ENCODE measurements at places on chromosomes 11 and 22.
A peak's percentile ranks its signal among the peaks of the same experiment; 100 is the strongest.

GRCh38 chr11:69295079-69295994 lies 1.4 kb downstream of the MYEOV start:
- DNase-seq = no peak

- no peak for DNase-seq
These were observed 6.1 kb downstream of the MPZL3 start for GRCh38 chr11:118245936-118246562.

- no peak for DNase-seq
These were observed 7.0 kb upstream of the GAB2 start for GRCh38 chr11:78424334-78425270.

- DNase-seq = no peak
These were observed 5.9 kb downstream of the LRRC32 start for GRCh38 chr11:76664578-76665061.

GRCh38 chr11:1444823-1445422 lies 41.7 kb downstream of the MOB2 start:
- DNase-seq = no peak

DNA sequence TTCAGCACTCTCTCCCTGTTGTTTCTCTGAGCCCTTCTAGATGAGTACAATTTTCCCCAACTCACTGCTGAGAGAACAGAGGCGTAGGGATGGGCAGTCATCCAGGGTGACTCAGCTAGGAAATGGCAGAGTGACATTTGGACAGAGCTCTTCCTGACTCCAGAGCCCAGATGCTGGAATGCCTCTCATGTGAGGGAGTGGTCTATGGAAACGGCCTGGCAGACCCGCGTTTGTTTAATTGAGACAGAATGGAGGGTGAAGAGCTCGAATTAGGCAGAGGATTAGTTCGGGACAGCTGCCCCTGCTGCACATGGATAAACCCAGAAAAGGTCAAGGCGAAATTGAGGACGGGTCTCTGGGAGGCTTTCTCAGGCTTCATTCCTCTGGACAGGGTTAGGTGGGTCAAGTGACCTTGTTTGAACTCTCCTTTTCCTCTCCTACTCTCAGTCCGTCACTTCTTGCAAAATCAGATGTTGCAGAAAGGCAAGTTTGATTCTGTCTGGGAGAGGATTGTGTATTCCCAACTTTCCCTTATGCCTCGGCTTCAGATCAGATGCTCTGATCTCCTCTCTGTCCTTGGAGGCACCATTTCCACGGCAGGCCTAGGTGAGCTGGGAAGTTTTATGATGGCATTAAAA lies 7.6 kb upstream of the LMO2 start:
- no peak for DNase-seq

DNA sequence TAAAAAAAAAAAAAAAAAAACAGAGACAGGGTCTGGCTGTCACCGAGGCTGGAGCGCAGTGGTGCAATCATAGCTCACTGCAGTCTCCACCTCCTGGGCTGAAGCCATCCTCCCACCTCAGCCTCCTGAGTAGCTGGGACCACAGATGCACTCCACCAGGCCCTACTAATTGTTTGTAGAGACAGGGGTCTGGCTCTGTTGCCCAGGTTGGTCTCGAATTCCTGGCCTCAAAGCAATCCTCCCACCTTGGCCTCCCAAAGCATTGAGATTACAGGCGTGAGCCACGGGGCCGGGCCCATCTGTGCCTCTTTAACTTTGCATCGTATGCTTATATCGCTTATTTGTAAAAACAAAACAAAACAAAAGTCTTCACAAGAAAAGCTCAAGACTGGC lies 3.1 kb downstream of the CPT1A start:
- DNase-seq = peak; percentile 65

DNA sequence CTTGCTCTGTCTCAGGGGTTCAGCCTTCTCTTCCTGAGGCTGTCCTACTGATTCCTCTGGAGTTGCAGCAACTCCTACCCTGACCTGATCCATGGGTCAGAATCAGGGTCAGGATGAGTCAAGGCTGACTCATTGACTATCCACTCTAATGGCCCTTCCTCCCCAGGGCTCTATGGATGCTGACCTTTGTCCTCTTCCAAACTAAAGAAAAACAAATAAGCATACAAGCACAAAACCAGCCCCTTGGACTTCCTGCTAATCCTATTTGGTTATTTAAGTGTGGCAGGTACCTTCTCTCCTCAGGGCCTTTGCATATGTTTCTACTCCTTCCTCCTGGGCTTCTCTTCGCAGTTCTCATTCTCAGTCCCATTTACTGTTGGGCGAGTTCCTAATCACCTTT lies 204.5 kb upstream of the NAV2 start:
- DNase-seq = no peak

GRCh38 chr11:128086794-128087193 lies 500.6 kb downstream of the ETS1 start:
- DNase-seq = no peak

- no peak for DNase-seq
These were observed 15.2 kb upstream of the GCAT start for GRCh38 chr22:37792494-37792893.

GRCh38 chr11:131228378-131228777 lies 142.0 kb upstream of the NTM start:
- no peak for DNase-seq

GRCh38 chr11:33931067-33931466 lies 39.2 kb upstream of the LMO2 start:
- no peak for DNase-seq

GRCh38 chr22:40218723-40219294 lies 41.1 kb downstream of the TNRC6B start:
- DNase-seq = no peak

GRCh38 chr11:131644204-131644795 lies 273.9 kb downstream of the NTM start:
- no peak for DNase-seq

- no peak for DNase-seq
These were observed 12.3 kb downstream of the LRRC32 start for GRCh38 chr11:76658231-76658630.

GRCh38 chr22:17272511-17272991 lies 53.3 kb upstream of the ADA2 start:
- DNase-seq = no peak

GRCh38 chr11:19225581-19225980 lies 15.2 kb downstream of the E2F8 start:
- no peak for DNase-seq

DNA sequence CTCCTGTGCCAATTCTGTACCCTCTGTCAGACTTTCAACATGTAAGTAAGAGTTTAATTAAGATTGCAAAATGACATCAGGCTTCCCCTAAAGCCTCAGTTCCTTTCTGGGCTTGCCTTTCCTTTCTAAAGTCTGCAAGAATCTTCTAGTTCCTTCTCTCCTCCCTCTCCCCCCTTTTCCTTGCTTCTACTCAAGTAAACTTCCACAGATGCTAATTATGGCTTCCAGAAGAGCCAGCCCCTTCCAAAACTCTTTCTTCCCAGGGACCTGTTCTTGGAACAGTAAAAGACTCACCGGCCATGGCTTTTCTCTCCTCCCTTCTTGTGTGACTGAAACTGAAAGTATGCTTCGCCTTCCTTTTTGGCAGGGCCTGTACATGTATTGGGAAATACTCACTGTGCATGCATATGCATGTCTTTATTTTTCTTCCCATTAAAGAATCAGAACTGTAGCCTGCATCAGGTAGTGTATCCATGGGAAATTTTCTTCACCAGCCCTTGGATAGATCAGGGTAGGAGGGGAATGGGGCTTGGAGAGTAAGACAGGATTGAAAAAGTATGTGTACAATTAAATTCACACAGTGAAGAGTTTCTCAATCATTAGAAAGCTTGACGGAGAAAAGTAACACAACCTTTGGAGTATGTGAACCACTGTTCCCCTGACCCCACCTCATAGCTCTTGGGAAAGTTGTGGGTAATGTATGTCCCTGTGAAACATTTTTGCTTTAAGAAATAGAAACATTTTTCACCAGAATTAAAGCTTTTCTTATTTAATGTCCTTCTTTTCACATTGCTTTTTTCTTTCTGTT lies at the start of gene CASP1:
CASP1 (minus strand) TSS at position 332 of the 808 bp plus-strand sequence; CDS start at position 301, 31 bp downstream.
- no peak for DNase-seq

DNA sequence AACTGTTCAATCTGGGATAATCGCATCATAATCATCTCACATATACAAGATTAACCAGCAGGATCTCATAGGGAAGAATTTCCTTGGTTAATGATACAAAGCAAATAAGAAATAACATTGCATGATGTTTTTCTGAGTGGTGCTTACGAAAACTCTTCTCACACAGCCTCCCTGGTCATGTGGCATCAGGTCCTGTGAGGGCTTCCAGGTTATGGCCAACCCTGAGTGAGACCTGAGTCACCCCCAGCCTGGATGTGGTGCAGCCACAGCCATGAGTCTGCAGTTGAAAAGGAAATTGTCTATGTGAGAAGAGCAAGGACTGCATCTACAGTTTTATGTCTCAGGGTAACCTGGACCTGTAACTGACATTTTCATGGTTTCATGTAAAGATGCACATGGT lies 90.5 kb upstream of the XKR3 start:
- DNase-seq = no peak

DNA sequence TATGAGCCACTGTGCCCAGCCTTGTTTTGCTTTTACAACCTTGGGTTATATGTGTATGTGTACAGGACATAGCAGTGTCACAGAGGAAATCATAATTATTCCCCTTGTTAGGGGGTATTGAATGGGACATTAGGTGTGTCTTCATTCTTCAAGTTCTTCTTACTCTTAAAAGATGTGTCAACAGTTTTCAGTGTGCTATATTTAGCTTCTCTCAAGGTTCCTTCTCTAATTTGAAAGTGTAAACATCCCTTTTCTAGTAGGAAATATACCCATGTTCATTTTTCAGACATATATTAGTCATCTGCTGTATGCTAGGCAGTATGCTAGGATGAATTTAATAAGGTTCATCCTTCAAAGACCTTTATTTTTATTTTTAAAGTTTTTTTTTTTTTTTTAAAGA lies 17.1 kb downstream of the PCF11 start:
- DNase-seq = no peak

DNA sequence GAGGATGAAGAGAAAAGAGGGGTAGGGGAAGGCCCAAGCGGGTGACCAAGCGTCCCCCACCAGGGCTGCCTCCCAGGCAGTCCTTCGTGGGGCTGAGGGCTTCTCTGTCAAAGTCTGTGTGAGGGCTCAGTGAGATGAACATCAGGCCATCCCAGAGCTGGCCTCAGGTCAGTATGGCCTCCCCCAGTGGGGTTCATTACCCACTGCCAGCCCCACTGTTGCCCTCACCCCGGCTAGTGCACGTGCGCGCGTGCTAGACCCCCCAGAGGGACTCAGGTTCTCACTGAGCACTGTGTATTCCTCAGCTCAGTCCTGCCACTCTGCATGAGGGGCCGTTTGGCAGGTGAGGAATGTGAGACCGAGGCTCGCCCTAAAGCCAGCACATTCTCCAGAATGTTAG lies 3.3 kb downstream of the KDELR3 start:
- no peak for DNase-seq

DNA sequence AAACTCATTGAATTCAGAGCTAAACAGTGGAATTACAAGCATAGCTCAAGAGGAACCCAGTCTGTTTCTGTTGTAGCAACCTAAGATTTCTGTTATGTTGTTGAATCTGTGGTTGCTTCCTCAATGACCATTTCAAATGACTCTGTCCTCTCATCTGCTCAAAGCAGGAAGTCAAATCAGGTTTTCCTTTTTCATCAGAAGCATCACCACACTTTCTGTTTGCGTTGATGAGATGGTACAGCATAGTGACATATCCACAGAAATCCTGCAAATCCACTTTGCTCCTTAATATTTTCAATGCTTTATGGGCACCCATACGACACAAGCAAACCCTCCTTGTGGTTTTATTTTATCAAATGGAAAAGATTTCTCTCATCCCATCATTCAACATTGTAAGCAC lies 12.6 kb upstream of the UCP2 start:
- DNase-seq = no peak

GRCh38 chr11:19892387-19892786 lies 179.8 kb downstream of the NAV2 start:
- no peak for DNase-seq

- DNase-seq = no peak
These were observed 48.3 kb upstream of the LRRC55 start for GRCh38 chr11:57133366-57134038.

DNA sequence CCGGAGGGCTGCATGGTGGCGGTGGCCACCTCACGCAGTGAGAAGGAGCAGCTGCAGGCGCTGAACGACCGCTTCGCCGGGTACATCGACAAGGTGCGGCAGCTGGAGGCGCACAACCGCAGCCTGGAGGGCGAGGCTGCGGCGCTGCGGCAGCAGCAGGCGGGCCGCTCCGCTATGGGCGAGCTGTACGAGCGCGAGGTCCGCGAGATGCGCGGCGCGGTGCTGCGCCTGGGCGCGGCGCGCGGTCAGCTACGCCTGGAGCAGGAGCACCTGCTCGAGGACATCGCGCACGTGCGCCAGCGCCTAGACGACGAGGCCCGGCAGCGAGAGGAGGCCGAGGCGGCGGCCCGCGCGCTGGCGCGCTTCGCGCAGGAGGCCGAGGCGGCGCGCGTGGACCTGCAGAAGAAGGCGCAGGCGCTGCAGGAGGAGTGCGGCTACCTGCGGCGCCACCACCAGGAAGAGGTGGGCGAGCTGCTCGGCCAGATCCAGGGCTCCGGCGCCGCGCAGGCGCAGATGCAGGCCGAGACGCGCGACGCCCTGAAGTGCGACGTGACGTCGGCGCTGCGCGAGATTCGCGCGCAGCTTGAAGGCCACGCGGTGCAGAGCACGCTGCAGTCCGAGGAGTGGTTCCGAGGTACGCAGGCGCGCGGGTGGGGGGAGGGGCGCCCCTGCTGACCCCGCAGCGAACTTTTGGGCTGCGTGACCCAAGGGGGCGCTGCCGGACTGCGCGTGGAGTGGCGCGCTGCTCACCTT lies 670 bp downstream of the NEFH start:
- peak; percentile 60 for DNase-seq

- no peak for DNase-seq
These were observed 43.0 kb upstream of the WNT11 start for GRCh38 chr11:76249195-76249741.

DNA sequence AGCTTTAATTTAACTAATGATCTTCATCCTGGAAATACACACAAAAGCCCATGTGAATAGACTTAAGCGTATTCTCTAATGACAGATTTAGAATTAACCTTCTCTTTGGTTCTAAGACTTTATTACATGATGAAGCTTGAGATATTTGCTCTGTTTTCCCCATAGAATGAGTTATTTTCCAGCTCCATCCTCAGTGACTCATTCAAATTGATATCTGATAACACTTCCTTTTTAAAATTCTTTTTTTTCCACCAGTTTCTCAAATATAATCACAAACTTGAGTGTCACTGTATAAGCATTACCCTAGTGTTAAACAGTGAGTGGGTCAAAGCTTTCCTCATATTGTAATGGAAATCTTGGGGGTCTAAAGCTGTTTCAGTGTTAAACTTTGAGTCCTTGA lies 535.8 kb downstream of the KCNA4 start:
- no peak for DNase-seq

- DNase-seq = no peak
These were observed 74.9 kb downstream of the SMCO4 start for GRCh38 chr11:93468290-93468689.

GRCh38 chr22:45757068-45757467 lies 85.4 kb downstream of the ATXN10 start:
- no peak for DNase-seq

Data from stimulated activated effector memory CD8-positive, alpha-beta T cell treated with anti-CD3 and anti-CD28 coated beads, Interleukin-12 subunit alpha, Interleukin-12 subunit beta, amount 100 ng/mL, for 72 hours (primary cell).